ENCODE measurements at places on chromosomes 1 and 21.

DNA sequence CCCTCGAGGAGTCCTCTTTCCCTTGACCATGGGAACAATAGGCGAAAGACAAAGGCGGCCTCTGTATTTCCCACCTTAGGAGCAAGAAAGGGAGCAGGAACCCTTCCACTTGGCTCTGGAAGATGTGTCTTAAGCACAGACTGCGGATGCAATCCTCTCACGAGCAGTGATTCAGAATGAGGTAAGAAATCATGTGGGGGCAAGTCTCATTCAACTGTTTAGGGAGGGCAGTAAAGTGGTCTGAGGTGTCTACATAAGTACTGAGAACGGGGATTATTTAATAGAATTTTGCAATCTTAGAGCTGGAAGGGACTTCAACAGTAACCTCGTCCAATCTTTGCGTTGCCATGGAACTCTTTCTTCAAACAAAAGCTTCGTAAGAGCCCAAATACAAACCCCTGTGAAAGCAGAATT lies 1.6 kb upstream of the DYRK3 start:
- no peak for DNase-seq

DNA sequence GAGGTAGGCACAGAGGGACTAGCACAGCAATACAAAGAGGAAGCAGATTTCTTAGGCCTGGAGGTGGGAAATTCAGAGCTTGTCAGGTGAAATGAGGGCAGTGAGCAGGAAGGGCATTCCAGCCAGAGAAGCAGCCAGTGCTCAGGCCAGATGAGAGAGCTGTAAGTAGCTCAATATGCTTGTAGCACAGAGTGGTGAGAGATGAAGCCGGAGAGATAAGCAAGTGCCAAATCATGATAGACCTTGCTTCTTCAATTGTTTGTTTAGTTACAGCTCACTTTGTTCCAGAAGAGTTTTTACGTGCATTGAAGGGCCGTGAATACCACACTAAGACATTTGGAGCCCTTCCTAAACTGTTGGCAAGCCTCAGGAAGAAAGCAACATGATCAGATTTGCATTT lies 42.0 kb upstream of the ADAMTS1 start:
- DNase-seq: no peak

DNA sequence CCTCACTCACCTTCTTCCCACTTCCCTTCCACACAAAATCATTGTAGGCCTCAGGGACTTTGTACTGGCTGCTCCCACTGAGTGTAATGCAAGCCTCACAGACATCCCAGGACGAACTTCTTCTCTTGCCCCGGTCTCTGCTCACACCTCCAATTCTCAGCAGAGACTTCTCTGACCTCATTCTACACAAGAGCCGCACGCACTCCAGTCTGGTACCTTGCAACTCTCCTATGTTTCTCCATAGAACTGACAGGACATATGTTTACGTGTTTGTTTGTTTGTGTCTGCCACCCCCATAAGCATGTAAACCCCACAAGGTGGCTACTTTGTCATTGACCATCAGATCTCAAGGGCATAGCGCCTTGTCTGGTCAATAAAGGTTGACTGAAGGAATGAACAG lies 350.8 kb downstream of the AJAP1 start:
- DNase-seq: no peak

DNA sequence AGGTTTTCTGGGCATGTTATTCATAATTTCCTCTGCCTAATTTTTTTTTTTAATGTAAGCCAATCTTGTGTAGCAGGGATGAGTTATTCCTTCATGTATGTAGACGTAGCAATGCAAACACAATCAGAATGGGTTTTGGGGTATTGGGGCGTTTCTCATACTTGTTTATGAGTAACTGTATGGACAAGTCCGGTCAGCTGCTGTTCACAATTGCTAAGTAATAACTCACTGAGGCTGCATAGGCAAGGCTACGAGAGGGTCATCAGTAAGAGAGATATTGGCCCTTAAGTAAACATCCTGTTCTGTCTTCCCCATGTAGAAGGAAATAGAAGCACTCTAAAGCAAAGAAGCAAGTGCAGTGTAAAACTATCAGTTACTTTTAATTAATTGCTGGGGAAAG lies 9.5 kb upstream of the TARS2 start:
- DNase-seq: no peak

DNA sequence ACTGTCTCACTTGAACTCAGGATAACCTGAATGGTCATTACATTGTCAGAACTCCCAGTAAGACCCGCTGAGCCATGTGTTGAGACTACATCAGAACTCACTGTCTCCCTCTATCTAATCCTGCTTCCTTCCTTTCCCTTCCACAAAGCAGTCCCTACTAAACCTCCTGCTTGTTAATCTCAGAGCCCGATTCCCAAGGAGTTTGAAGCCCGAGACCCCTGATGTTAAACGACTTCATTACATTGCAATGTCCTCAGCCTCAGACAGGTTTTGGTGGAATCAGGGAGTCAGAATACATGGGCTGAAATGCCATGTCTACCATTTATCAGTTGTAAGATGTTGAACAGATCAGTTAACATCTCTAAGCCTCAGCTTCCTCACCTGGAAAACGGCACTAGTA lies 682.4 kb downstream of the ADGRL2 start:
- DNase-seq: no peak

DNA sequence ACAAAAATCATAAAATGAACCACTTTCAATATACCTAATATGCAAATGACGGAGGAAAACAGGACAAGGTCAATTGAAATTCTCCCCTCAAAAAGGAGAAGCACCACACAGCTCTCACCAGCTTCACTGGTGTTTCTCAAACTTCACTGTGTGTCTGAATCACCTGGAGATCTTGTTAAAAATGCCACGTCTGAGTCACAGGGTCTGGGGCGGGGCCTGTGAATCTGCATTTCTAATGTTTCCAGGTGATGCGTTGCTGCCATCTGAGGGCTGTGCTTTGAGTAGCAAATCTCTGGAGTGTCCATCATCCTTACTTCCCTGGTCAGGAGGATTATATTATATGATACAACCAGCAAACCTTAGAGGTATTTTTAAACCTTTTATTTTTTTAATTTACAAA lies 9.0 kb downstream of the CLDN19 start:
- no peak for DNase-seq

DNA sequence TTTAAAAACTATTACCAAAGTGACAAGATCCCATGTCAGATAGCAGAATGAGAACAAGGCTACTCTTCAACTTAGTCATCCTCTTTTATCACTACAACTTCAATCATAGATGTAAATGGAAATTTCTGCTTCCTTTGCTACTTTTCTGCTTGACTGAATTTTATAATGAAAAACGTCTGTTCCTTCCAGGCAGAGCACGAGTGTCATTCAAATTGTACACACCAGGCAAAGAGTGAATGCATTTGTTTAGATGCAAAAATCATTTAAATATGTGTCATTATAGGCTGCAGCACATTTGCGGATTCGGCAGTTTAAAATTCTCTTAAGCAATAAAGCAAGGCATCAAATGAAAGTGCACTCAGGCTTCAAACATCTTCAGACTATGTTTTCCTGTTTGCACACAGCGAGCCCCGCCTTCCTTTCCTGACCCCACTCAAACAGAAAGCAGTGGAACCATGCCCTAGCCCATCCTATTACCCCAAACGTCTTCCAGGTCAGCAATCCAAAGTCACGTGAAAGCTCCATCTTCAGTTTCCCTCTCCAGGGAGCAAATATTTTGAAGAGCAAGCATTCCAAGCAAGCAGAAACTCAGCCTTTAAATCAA lies 99.6 kb downstream of the APP start:
- no peak for DNase-seq

GRCh38 chr1:116942344-116942743 lies 32.6 kb downstream of the PTGFRN start:
- no peak for DNase-seq

GRCh38 chr1:116309090-116309870 lies 63.8 kb upstream of the ATP1A1 start:
- no peak for DNase-seq

- DNase-seq: no peak
Measured at GRCh38 chr1:185636848-185637247, 97.3 kb upstream of the HMCN1 start.

DNA sequence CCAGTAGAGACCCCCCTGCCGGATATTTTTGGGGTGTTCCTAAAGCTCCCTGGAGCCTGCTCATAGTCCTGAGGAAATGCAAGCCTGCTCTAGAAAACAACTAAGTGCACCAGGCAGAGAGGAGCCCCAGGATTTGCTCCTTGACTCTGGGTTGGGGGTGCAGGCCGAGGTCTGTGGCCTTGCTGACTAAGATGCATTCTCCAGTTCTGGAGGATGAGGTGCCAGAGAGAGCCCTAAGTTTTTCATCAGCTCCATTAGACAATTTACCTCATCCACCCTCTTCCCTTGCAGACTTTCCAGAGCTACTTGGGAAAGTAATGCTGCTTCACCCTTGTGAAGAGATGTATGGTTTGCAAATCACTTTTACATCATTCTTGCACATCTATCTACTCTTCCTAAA lies 9.1 kb downstream of the TUFT1 start:
- DNase-seq: no peak

GRCh38 chr1:246302251-246302625 lies 204.8 kb downstream of the SMYD3 start:
- no peak for DNase-seq

GRCh38 chr1:160850993-160851392 lies 11.7 kb downstream of the CD244 start:
- DNase-seq: no peak

- DNase-seq: no peak
Measured at GRCh38 chr1:155860970-155861510, 1.7 kb downstream of the SYT11 start.

GRCh38 chr1:108845446-108845845 lies 11.4 kb downstream of the AKNAD1 start:
- DNase-seq: no peak

DNA sequence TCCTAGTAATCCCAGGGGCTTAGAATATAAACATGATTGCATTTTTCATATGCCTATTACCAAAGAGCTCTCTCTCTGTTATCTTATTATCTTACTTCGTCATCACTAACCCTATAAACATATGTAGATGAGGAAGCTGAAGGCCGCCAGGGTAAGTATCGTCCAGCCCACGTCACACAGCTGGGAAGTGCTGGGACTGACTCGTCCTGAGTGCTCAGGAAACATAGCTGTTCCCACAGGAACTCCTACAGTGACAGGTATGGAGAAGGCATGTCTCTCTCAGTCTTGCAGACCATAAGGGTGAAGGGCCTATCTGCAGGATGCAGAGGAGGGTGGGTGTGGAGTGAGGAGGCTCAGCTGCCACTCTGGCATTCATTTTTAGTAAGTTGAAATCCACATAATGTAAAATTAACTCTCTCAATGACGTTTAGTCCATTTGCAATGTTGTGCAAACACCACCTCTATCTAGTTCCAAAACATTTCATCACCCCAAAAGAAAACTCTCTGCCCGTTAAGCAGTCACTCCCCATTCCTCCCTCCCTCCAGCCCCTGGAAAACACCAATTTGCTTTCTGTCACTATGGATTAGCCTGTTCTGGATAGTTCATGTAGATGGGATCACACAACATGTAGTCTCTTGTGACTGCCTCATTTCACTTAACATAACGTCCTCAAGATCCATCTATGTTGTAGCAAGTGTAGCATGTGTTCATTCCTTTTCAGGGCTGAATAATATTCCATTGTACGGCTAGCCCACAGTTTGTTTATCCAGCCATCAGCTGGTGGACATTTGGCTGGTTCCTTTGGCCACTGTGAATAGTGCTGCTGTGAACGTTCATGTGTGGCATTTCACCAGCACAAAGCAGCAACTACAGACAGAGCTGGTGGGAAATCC lies 68.3 kb downstream of the TCP10L start:
- no peak for DNase-seq

DNA sequence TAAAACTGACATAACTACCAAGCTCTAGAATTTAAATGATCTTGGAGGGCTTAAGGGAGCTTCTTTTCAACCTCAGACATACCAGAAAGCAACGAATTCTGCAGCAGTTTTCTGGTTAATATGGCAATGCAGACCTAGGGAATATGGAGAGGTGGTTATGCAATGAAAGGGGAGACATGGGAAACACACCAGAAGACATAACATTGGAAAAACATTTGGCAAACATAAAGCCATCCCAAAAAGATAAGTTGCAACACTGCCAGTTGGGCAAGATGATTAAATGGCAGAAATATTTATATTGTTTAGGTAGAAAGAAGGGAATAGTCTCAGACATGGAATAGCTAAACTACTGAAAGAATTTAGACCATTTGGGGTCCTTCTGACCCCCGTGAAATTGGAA lies 104.5 kb downstream of the KCNJ6 start:
- DNase-seq: no peak

DNA sequence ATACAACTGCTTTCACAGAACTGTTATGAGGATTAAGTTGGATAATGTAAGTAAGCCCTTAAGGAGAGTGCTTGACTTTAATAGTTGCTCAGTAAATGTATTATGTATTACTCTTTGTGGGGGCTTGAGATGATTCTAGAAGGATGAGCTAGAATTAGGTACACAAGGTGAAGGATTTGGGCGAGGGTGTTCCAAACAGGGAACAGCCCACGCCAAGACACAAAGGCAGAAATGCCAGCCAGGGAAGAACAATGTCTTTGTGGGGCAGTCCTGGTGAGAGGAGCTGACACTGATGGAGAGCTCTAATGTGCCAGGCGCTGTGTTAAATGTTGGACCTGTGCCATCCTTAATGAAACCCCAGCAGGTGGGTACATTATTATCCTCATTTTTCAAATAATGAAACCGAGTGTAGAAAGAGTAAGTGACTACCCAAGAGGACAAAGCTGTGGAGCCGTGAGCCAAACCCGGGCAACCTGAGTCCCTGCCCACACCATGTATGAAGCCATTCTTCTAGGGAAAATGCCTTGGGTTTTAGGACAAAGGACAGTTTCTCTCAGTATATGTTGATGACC lies 362.4 kb downstream of the HHAT start:
- no peak for DNase-seq

DNA sequence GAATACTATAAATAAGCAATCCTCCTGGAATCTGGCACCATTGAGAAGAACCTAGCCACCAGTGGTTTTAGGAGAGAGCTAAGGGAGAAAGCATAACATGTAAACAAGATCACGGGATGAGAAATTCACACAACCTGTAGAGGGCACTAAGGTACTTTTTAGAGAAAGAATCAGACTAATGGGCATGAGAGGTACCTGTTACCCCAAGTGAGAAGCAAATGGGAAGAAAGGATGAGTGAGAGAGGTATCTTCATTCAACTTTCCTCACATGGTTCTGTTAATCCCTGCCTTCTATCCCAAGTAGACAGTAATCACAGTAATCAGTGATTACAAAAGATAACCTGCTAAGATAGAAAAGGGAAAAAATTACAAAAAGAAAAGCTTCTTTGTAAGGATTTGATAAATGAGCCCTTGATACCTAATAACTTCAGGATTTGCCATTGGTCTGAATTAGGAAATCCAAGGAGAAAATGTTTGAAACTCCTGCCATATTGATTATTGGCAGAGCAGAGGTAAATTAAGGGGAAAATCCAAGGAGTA lies 251.1 kb upstream of the ADGRL2 start:
- peak; percentile 55 for DNase-seq

All from HEK293T (cell line).